ENCODE measurements at places on chromosomes 16 and 17.

GRCh38 chr16:13390986-13391305 lies 489.5 kb downstream of the SHISA9 start:
- no peak for DNase-seq

- peak; percentile 96 for DNase-seq
Measured at GRCh38 chr16:70706948-70707465, 21.2 kb upstream of the MTSS2 start.

- DNase-seq: no peak
Measured at GRCh38 chr16:65779201-65779600, 587.3 kb upstream of the CDH5 start.

GRCh38 chr16:57514791-57515600 lies 21.4 kb downstream of the CCDC102A start:
- DNase-seq: no peak

DNA sequence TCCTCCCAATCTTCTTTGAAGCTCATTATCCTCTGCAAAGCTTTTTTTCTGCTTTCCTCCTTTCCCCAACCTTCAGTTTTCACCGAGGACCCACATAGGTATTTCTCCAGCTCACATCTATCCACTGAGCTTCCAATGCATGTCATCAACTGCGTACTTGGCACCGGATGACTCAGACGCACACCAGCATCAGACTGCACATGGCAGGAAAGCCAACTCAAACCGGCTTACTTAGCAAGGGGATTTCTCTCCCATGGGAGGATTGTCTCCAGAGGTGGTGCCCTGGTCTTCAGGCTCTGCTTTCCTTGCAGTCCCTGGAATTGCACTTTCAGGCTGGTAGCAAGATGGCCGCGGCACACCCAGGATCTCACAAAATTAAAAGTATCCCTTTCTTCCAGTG lies 1.7 kb upstream of the AKTIP start:
- no peak for DNase-seq

DNA sequence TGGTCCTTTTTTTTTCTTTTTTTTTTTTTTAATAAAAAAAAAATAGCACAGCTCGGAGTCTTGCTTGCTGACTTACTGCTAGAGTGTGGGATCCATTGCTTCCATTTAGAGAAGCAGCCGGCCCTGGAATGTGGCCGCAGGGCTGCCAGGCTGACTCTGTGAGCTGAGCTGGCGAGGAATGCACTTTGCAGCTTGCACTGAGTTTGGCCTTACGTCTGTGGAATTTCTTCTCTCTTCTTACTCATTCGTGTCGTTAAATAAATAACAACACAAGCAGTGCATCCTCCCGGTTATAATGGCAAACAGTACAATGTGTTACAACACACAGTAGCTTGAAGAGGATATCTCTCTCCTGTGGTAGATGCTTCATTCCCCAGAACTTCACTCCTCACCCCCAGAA lies 69.2 kb downstream of the PRKCB start:
- DNase-seq: peak; percentile 3

DNA sequence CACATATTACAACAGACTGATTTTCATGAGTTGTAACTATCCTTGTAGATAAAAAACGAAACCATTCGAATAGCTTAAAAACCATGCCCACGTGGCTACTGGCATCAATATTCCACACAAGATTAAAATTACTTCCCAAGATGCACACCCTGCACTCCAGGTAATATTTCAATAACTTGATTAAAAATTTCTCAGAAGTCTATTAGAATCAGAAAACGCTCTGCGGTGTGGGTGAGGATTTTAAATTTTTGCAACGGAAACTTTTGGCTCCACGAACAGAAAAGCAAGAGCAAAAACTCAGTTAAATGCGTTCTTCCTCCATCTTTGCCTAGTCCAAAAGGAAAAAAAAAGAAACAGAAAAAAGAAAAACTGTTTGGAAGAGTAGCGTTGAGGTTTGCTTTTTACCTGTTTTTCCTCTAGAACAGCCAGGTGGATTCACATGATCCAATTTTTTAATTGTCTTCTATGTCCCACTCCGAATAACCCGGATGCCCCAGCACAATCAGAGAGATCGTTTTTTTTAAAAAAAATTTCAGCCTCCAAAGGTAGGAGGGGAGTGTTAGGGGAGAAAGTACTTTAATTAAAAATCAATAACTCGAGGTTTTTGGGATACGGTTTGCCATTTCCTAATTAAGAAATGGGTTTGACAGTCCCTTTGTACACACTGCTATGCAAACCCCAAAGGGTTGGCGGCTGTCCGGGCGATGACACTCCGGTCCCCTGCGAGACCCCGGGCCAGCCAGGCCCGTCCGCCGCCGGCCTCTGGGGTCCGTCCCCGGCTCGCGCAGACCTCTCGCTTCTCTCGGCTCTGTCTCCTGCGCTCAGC lies 708 bp upstream of the NFAT5 start:
- DNase-seq: no peak

DNA sequence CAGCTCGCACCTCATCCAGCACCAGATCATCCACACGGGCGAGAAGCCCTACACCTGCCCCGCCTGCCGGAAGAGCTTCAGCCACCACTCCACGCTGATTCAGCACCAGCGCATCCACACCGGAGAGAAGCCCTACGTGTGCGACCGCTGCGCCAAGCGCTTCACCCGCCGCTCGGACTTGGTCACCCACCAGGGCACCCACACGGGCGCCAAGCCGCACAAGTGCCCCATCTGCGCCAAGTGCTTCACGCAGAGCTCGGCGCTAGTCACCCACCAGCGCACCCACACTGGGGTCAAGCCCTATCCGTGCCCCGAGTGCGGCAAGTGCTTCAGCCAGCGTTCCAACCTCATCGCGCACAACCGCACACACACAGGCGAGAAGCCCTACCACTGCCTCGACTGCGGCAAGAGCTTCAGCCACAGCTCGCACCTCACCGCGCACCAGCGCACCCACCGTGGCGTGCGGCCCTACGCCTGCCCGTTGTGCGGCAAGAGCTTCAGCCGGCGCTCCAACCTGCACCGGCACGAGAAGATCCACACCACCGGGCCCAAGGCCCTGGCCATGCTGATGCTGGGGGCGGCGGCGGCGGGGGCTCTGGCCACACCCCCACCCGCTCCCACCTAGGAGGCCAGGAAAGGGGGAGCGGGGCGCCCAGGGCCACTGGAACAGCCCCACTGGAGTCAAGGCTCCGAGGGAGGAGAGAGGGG lies 7.5 kb downstream of the ZNF205 start:
- DNase-seq: no peak

Data from fibroblast of gingiva (primary cell).